ENCODE measurements at places on chromosomes 5 and 9.

DNA sequence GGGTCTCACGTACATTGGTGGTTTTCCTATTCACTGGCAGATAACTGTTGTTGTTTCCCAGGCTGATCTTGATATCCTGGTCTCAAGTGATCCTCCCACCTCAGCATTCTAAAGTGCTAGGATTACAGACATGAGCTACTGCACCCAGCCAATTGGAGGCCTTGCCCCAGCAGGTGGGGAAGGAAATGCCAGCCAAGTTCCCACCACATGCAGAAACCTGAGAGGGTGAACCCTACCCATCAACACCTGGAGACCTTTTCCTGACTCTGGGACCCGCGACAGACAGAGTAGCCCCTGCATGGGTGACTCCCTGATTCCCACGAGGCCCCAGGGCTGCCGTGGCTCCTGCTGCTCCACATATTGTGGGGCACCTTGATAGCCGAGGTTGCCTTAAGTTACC, 107.7 kb downstream of the GDA start:
- no peak for DNase-seq

DNA sequence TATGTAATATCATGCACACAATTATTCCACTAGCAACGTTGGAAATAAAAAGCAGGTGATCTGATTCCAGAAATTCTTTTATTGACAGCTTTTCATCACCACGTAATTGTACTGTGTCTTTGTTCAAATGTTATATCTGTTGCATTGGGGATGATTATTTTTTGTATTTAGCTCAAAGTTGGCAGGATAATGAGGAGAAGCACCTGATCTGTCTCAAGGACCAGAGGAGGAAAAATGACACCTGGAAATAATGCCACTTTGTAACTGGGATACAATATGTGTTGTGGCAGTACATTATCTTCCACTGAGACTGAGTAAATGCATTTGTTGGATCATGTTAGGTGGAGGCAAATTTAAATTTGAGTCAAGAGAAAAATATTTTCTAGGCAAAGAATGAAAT, 1298.8 kb upstream of the CDH6 start:
- no peak for DNase-seq

GRCh38 chr9:23702311-23702922, 123.6 kb downstream of the ELAVL2 start:
- no peak for DNase-seq

DNA sequence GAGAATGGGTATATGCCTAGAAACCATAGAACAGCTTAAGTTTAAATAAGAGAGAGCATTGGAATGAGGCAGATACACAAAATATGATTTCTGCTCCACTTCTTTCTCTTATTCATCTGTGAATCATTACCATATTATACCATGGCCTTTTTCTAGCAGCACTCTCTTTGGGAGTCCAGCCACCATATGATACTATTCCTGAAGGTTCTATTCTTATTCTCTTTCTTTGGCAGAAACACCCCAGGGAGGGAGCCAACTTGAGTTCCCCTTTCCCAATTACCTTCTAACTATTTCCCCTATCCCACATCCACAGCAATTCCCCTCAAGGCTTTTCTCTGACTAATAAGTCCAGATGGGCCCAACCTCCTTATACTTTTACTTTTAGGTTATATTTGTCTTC, 55.9 kb downstream of the NDUFAF2 start:
- no peak for DNase-seq

- DNase-seq, result no peak
Measured at GRCh38 chr9:134531220-134531970, 110.2 kb upstream of the COL5A1 start.

DNA sequence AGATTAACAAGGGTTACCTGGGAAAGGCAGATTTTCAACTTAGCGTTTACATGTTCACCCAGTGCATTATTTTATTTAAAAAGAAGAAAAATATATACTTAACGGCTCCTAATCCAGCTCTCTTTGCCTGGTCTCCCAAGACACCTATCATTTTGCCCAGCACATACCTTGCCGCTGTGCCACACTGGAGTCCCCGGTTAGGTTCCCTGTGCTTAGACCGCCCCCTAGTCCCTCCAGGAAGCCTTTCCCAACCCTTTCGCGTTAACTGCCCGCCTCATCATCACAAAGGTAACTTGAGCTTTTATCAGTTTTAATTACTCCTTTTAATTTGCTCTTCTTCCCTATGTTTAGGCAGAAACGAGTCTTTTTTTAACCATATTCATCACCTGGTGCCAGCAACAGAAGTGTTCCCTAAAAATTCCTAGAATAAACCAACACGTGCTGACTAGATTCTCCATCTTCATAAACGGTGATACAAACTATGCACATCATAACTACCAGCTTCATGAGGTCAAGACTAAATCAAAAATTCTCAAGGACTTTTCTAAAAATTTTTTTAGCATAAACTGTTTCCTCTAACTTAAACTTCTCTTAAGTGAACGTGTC, 19.7 kb downstream of the DNAJA1 start:
- DNase-seq, result no peak

GRCh38 chr9:93869088-93869487, 86.1 kb downstream of the BARX1 start:
- DNase-seq, result no peak

- DNase-seq, result no peak
Measured at GRCh38 chr9:87862536-87863268, 20.0 kb upstream of the SPATA31E1 start.

- no peak for DNase-seq
Measured at GRCh38 chr5:100768221-100768620, 134.9 kb downstream of the ST8SIA4 start.

DNA sequence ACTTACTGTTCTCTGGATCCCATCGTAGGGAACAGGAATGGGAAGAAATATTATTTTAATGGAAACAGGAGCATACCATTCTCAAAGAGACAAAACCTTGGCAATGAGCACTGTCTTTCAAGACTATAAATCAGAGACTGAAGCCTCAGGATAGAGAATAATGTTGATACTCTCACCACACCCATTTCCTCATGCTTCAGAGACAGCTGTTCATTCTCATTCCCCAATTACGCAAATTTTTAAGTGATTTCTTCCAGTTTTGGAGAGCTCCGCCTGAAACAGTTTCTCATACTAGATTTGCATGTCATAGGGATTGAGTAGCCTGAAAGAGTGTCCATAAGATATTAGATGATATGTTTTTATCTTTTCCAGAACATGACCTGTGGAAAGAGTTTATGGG, 290.5 kb upstream of the RASA1 start:
- no peak for DNase-seq

- no peak for DNase-seq
Measured at GRCh38 chr5:121485281-121485680, 366.4 kb upstream of the FTMT start.

- no peak for DNase-seq
Measured at GRCh38 chr5:102743900-102744299, 11.2 kb upstream of the PAM start.

DNA sequence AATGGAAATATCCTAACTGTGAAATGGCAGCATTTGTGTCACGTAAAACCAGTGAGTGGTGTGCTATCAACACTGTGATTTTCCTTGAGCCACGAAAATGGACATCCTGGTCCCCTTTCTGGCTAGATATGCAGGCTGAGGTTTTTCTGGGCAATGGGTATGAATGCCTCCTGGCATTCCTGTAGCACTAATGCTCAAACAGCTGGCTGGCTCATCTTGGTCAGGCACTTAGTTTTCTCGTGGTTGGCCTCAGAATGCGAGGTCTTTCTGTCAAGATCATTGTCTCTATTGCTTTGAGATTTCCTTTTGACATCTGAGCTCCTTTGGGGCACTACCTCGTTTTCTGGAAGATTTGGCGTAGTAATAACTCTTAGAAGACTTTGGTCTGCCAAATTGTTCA, 15.6 kb downstream of the SLC1A3 start:
- DNase-seq, result no peak

- DNase-seq, result no peak
Measured at GRCh38 chr5:33831041-33831440, 60.7 kb downstream of the ADAMTS12 start.

GRCh38 chr5:4639946-4640345, 500.2 kb upstream of the ADAMTS16 start:
- DNase-seq, result no peak

DNA sequence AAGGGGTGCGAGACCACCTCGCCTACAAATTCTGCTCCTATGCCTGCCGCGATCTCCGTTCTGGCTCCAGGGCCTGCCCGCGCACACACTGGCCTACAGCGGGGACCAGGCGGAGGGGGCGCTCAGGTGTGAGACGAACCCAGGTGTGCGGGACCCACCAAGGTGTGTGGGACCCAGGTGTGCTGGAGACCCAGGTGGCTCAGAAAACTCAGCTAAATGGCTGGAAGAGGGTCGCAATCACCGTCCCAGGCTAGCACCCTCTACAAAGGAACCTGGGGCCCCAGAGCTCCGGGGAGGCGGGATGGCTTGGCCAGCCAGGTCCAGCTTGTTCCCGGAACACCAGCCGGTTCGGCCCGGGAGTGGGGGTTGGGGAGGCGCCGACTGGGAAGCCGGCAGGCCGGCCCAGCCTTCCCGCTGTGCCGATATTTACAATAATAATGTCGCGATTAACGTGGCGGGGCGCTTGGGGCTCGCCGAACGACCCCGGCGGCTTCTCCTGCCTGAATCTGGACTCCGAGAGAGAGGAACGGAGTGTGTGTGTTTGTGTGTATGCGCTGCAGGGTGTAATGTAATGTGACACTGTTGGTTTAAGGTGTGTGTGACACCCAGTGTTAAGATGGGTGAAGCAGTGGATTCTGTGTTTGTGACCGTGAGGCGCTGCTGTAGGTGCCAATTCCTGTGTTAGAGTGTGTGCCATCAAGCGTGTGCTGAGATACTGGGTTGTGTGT, 1.4 kb downstream of the PCDH1 start:
- DNase-seq, result no peak

DNA sequence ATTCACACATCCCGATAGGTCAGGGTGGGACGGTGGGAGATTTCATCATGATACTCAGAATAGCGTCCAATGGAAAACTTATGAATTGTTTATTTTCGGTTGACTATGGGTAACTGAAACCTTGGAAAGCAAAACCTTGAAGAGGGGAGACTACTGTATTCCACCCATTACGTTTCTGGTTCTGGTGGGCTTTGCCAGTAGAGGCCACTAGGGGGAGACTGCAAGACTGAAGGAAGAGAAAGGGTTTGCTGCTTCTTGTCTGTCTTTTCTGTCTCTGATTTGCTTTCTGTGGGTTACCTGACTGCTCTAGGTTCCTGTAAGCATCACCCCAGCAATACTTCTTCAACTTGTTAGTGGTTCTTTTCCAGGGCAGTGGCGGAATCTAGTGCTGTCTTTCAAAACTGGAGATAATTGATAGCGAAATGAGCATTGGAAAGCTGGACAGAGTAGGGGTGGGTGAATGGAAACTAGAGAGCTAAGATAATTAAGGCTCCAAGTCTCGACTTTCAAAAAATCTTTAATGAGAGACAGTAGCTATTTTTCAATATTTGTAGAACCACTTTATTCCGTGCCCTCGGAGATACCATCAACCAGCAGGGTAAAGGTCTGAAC, 27.0 kb downstream of the GRIN3A start:
- peak; percentile 11 for DNase-seq
